ENCODE measurements at places on chromosomes 7 and 10.

- DNase-seq: no peak
These were observed 82.8 kb downstream of the HECW1 start for GRCh38 chr7:43195256-43195655.

- peak; percentile 53 for DNase-seq
These were observed 7.5 kb downstream of the RABGEF1 start for GRCh38 chr7:66747881-66748511.

DNA sequence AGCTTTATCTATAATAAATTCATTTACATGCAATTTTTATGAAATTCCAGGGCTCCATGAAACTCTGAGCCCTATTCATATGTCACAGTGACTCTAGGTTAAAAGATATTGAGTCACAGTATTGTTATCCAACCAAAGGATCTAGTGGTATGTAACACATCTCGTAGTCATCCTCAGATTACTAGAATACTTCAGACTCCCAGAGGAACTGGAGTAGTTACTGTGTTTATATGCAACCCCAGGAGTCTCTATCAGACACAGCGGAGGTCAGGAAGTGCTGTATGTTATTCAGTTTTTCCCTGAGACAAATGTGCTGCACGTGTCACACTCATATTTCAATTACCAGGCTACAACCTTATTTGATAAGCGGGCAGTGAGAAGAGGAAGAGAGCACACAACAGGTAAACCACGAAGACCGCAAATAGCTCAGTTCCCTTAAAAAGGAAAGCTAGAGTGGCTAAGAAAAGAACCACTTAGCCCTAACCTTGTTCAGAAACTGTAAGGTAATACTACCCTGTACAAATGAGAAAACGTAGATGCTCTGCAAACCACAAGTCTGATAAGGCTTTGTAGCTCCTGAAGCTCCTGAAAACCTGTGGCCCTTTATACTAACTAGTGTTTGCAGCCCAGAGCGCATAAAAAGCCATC, 114.0 kb upstream of the CNTNAP2 start:
- DNase-seq: no peak

DNA sequence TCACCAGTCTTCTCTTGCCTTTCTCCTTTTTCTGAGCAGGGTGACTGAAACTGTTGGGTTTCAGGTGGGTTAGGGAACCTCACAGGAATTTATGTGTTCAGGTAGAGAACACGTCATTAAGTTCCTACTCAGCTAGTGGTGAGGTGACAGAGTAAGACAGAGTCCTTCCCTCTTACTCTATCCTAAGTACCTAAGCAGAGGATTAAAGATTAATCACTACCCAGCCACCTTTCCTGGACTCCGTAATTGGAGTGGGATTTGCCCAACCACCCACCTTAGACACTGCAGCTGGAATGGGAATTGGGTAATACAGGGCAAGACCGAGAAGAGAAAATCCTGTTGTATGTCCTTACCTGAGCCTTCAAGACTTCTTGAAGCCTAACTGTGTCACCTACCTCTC, 158.1 kb downstream of the LRRC4 start:
- DNase-seq: no peak

DNA sequence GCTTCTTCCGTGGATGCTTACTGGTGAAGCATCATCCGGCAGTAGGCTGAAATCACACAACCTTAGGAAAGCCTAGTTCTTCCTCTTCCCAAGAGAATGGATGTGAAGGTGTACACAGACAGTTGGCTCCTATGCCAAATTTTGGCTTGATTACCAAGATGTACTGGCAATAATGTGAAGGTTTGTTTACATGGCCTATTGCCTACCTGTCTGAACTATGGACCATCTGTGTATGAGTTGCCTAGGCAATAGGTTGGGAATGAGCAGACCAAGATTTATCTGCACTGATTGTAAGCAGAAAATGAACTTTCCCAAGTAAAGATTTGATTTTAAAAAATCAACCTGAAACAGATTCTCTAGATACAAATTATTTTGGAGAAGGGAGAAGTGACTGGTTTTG, 325.9 kb upstream of the SORCS1 start:
- no peak for DNase-seq

- no peak for DNase-seq
These were observed 324.2 kb upstream of the ZMIZ1 start for GRCh38 chr10:78744491-78745090.

DNA sequence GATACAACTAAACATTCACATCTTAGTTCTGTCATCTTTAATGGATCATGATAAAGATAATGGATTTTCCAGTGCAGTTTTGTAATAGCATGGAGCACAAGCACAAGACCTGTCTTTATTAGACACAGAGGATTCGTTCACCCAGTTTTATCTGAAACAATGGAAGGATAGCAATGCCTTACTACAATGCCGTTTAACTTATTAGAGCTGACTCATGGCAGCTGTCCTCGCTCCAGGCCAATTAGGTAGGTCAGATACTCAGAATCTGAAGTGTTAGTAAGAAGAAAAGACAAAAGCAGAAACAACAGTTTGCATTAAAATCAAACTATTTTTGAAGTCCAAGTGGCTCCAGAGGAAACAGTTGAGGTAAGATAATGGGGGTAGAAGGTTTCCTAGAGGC, 12.8 kb downstream of the OR13A1 start:
- DNase-seq: no peak

DNA sequence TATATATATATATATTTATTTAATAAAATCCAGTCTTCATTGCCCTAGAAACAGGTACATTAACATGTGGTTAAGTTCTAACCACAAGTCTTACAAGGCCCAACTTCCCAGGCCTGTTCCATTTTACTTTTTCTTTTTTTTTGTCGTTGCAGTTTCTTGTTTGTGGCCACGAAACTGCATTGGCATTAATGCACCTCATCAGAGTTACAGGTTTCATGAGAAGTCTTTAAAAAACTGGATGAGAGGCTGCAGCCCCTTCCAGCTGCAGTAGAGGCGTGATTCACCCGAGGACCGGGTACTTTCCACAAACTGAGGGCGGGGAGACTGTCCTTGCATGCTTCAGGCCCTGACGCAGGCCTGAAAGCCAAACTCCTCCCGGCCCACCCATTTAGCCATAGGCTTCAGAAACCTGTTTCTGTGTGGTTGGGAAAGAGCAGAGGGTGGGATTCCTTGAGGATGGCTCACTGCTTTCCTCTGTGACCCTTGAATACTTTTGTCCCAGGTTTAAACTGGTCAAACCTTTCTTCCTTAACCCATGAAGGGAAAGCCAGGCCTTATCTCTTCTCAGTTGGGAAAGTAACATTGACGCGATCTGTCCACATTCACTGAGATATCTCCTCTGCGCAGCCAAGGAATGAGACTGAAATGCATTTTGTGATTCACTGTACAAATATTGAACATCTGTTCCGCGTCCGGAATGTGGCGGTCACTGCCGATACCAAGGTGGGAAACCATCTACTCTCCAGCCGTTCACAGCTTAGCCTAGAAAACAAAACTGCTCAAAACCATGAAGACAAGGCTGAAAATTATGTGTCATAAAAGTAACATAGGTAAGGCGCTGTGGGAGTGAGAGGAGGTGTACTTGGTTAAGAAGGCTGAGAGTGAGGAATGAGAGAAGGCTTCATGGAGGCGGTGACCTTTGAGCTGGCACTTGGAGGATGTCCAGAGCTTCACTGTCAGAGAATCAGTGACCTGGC, 311.7 kb downstream of the GATA3 start:
- no peak for DNase-seq

GRCh38 chr7:3942816-3943745, 642.0 kb downstream of the SDK1 start:
- no peak for DNase-seq

- DNase-seq: no peak
These were observed 669.7 kb downstream of the GRID1 start for GRCh38 chr10:85696893-85697292.

DNA sequence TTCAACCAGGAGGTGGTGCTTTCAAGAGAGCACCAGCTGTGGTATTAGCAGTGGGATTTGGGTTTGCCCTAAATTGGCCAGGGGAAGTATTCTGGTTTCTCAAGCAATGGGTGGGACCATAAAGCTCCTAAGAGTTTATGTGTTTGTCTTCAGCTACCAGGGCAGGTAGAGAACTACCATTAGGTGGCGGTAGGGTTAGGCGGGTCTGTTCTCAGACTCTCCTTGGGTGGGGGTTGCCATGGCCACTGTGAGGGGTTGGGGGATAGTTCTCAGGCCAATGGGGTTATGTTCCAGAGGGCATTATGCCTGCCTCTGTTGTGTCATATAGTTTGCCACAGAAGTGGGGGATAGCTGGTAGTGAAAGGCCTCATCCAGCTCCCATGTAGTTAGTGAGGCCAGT, 47.7 kb upstream of the BICC1 start:
- DNase-seq: no peak

GRCh38 chr10:96556003-96556402, 30.8 kb downstream of the TM9SF3 start:
- DNase-seq: no peak

DNA sequence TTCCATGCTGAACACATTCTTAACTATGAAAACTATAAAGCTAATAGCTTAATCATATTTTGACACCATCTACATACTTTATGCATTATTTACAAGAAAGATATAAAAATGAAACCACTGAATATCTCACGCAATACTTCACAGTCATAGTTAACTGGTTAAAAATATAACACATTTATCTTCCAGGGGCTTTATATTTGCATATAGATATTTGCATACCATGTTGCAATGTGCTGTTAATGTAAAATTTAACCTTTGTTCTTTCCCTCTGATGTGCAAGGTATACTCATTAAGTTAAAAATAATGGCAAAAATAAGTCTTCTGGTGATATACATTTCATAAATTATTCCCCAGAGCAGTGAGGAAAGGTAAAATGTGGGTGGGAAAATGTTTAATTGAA, 76.9 kb upstream of the MGMT start:
- DNase-seq: no peak

DNA sequence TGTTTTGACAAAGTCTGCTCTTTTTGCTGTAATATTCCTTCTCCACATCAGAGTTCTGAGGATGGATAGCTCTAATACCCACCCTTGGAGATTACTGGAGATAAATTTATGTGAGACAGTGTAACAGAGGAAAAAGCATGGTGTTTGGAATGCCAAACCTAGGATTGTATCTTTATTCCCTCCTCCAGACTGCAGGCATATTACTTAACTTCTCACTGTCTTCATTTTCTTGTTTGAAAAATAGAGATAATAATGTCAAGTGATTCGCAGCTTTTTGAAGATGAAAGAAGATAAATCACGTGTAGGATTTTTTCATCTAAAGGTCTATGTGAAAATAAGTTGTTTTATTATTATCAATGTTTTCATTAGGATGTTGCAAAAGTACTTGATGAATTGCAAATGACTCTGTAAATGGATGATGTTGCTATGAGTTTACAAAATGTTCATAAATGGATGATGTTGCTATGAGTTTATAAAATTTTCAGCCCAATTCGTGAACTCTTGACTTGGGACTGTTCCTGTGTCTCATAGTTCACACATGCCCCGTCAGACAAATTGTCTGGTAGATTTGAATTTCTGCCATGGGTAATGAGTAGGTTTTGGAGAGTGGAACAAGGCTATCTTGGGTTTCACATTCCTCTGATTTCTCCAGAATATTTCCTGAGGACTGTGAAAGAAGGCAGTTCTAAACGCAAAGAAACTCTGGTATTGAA, 113.1 kb upstream of the IGFBP3 start:
- DNase-seq: peak; percentile 72

- peak; percentile 23 for DNase-seq
These were observed 749.4 kb downstream of the AUTS2 start for GRCh38 chr7:70347463-70348254.

DNA sequence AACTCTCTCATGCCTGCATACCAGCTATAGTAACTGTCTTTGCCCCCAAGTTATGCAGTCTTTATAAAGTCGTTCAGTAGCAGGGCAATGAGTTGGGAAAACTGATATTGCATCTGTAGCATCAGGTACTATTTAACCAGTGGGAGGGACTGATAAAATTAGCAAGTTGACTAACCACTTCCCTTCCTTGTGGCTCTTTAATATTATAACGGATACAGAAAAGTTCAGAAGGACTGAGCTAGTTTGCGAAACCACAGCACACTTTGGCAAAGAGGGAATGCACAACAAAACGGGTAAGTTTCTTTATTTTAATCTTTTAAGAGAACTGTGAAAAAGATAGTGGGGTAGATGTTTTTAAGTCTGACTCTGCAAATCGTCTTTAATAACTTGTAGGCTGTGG, 205.3 kb upstream of the HDAC9 start:
- DNase-seq: no peak

- DNase-seq: peak; percentile 93
These were observed 29.8 kb downstream of the DIP2C start for GRCh38 chr10:659688-660141.

DNA sequence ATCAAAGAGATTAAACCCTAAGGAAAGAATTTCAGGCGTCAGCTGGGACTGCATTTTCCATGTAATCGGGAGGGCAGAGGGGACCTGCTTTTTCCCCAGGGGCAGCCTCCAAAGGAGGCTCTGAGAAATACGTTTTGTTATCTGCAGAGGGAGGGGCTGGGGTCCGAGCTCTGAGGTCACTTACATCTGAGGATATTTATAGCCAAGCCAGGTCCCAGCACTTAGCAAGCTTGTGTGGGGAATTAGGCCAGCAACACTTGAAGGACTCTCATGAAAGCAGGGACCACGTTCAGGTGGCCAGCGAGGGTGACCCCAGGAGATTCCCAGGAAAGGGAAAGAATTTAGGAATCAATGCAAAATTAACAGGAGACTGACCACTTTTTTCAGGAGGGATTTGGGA, 20.6 kb upstream of the GDI2 start:
- peak; percentile 47 for DNase-seq

- DNase-seq: no peak
These were observed 261.4 kb upstream of the INHBA start for GRCh38 chr7:41964183-41964753.

- peak; percentile 58 for DNase-seq
These were observed 232.6 kb upstream of the FERD3L start for GRCh38 chr7:19377611-19378344.

DNA sequence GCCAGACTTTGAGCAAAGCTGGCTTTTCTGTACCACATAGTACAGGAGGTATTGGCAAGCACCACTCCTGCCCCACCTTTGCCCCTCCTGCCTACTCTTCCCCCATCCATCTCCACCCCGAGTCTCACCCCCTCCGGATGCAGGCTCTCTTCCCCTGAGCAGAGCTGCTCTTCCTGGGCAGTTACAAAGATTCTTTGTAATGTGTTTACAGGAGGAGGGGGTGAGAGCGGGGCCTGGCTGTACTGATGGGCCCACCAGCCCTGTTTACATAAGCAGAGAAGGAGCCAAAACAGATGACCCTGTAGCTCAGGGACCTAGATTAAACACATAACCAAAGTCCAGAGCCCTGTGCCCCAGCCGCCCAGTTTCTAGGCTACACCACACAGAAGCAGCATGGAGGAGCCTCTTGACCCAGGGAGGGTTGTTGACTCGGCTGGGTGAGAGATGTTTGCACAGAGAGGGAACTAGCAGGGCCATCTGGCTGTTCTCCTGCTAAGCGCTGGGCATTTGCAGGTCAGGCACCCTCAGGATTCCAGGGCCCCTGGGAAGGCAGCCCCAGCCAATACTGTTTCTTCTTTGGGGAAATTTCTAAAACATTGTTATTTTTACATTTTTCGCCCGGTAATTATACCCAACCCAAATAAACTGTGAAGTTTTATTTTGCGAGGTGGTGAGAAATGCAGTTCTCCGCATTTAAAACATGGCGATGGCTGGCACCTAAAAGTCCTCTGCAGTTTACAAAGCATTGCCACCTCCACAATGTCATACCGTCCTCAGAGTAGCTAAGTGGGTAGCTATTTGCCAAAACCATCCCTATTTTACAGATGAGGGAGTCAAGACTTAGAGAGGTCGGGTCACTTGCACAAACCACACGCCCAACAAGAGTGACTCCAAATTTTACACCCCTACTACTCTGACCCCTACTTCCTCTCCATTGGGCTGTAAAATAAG, 11.4 kb upstream of the ZKSCAN1 start:
- DNase-seq: peak; percentile 72
